ENCODE measurements at places on chromosomes 6 and 20.

GRCh38 chr6:113104541-113104940 is 752.6 kb upstream of the MARCKS start:
- DNase-seq, result no peak

DNA sequence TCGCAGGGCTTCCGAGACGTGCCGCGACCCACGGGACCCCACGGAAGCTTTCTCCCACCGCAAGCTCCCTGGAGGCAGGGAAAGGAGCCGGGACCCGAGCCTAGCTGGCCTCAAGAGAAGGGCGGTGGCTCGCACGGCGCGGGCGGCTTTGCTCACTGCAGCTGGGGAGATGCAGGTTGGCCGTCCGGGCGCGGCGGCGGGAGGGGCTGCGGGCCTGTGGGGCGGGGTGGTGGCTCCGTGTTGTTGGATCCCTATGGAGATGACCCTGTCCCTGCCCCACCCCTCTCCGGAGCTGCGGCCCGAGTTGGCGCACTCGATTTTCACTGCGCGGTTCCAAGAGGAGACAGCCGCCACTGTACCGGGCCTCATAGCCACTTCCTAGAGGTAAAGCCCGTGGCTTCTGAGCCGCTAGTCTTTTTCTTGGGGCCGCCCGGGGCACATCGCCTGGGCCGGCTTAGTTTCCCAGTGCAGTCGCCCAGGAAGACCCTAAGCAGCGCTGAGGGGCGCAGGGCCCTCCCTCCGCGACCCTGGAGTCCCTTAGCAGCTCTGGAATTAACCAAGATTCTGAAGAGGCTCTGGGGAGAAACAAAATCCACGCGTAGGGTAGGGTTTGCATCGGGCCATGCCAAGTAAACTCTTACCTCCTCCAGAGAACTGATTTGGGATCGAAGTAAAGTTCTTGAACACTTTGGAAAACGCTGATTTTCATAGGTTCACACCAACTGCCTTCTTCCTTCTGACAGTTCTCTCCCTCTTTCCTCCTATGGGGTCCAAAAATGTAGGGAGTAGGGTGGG is at the start of gene ECT2L:
Gene ECT2L (plus strand): TSS at position 279 of the 795 bp plus-strand sequence. CDS start 17,188 bp downstream, outside the sequence.
- DNase-seq, result peak; percentile 61

DNA sequence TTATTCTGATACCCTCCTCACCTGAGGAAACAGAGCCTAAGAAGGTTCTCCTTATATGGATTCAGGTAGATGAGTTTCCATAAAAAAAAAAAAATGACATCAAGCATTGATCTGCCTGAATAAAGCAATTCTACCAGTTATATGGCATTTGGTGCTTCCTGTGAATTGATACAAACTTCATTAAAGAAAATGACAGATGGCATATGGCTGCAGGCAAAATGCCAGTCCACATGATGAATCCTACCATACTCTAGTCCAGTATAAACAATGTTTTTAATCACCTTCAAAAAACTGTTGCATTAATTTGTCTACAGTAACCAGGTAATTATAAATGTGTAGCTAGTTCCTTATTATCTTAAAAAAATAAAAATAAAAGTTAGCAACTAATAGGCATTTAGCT is 559.2 kb upstream of the FLRT3 start:
- DNase-seq, result no peak

GRCh38 chr6:1594445-1595200 is 15.1 kb upstream of the FOXC1 start:
- DNase-seq, result no peak

GRCh38 chr6:35185302-35185681 is 28.5 kb upstream of the SCUBE3 start:
- no peak for DNase-seq

DNA sequence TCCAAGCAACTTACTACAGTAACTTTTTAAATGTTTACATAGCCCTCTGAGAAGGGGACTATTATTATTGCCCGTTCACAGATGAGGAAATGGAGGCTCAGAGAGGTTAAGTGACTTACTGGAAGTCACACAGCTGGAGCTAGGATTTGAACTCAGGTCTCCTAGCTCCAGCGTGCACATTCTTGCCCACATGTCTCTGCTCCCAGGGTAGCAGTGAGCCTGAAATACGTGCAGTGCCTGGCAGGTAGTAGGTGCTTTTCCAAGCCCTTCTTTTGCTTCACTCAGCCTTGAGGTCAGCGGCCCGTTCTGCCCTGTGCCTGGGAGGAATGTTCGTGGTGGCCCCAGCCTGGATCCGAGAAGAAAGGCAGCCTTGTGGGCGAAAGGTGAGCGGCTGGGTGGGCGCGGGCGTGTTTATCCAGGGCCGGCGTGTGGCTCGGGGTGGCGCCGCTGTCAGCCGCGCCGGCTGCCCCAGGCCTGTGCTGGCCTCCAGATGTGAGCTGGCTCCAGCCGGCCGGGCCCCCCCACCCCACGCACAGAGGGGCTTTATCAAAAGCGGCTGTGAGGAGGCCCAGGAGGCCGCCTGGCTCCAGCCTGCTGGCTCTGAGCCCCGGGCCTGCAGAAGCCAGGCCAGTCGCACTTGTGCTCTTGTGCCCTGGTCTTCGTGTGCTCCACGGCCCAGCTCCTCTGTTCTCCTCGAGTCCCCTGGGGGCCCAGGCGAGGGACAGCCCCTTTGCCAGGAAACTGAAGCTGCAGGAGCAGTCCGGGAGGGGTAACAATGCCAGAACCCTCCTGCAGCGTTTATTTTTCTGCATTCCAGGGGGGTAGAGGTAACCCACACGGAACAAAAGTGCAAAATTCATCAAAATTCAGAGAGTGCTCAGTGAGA is 58.1 kb downstream of the UBE2V1 start:
- DNase-seq, result no peak

GRCh38 chr20:18849131-18849530 is 35.5 kb downstream of the SCP2D1 start:
- no peak for DNase-seq

GRCh38 chr6:37491830-37492208 is 7.9 kb downstream of the CCDC167 start:
- no peak for DNase-seq

DNA sequence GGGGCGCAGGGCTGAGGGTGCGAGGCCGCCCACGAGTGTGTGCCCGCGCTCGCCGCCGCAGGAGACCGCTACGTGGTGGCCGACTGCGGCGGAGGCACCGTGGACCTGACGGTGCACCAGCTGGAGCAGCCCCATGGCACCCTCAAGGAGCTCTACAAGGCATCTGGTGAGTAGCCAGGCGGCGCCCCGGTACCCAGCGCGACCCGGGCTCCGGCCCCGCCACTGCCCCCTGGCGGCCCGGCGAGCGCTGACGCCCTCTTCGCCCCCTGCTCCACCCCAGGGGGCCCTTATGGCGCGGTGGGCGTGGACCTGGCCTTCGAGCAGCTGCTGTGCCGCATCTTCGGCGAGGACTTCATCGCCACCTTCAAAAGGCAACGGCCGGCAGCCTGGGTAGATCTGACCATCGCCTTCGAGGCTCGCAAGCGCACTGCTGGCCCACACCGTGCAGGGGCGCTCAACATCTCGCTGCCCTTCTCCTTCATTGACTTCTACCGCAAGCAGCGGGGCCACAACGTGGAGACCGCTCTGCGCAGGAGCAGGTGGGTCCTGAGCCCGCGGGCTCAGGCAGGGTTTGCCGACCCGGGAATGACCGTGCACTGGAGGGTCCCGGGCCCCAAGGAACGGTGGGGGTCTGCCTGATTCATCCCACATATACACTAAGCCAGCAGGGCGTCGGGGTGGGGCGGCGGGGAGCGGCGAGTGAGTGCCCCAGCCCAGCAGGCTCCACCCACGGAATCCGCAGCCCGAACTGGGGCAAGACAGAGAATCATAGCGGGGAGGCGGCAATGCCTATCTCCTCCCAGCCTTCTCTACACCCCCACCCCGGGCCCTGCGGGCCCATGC is 17.4 kb downstream of the HSPA12B start:
- DNase-seq, result peak; percentile 10

DNA sequence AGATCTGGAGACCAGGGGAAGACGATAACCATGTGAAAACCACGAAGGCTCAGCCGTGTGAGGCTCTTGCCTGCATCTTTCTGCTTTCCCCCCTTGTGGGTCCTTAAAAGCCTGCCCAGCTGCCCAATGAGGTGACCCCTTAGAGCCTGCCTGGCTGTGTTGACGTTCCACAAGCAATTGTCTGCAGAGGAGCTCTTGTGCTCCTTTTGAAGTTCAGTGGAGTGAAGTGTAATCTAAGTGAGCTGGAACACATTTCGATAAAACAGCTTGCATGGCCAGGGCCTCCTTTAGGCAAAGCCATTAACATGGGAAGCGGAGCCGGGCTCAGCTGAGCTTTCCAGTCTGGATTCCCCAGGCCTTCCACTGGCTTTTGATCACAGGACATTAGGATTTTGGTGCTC is 27.3 kb upstream of the TCP11 start:
- no peak for DNase-seq

- DNase-seq, result no peak
Observed at GRCh38 chr6:72740135-72740534, 118.3 kb downstream of the KCNQ5 start.

DNA sequence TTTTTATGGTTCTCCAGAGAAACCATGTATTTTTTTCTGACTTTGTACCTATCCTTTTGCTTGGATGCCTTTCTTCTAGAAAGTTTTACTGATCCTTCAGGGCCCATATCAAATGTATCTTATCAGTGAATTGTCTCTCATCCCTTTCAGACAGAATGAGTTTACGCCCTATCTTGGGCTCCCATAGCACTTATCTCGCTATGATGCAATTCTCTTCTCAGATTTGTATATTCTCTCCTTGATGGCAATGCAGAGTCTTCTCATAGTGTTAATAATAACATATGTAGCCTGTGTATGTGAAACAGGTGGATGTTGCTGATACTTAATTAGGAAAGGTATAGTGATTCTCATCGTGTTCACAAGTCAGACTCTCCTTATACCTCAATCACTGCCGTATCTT is 336.2 kb downstream of the UTRN start:
- no peak for DNase-seq

- no peak for DNase-seq
Observed at GRCh38 chr20:8780915-8781314, 288.0 kb upstream of the PLCB4 start.

- no peak for DNase-seq
Observed at GRCh38 chr6:36975231-36976006, 10.6 kb downstream of the MTCH1 start.

DNA sequence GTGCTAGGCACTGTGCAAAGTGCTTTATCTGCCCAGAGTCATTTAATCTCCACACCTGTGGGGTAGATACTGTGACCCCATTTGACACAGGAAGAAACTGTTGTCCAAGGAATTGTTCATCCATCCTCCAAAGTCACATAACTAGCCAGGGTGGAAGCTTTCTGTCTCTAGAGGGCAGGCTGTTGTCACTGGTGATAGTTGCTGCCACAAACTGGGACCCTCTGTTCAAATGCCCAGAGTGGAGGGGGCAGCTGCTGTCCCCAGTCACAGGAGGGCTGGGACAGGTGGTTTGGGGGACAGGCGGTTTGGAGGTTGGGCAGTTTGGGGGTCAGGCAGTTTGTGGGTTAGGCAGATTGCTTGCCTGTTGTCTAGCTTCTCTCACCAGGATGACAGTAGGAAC is 16.1 kb upstream of the TMEM242 start:
- DNase-seq, result no peak

DNA sequence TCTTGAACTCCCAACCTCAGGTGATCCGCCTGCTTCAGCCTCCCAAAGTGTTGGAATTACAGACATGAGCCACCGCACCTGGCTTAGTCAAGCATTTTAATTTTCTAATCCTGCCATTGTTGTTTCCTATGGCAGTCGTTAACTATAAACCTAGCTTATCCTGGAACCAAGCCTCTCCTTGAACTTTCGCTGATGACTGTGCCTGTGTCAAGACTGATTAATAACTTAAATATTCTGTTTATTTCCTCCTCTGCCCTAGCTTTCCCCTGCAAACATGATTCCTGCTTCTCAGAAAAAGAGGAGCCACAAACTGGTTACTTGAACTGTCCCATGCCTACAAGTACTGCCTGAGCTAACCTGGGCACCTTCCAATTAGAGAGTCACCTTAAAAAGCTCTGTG is 1.5 kb downstream of the VNN1 start:
- DNase-seq, result peak; percentile 2

- no peak for DNase-seq
Observed at GRCh38 chr6:6037179-6037578, 30.5 kb upstream of the NRN1 start.

- DNase-seq, result no peak
Observed at GRCh38 chr20:42945234-42945994, 244.3 kb downstream of the PTPRT start.

DNA sequence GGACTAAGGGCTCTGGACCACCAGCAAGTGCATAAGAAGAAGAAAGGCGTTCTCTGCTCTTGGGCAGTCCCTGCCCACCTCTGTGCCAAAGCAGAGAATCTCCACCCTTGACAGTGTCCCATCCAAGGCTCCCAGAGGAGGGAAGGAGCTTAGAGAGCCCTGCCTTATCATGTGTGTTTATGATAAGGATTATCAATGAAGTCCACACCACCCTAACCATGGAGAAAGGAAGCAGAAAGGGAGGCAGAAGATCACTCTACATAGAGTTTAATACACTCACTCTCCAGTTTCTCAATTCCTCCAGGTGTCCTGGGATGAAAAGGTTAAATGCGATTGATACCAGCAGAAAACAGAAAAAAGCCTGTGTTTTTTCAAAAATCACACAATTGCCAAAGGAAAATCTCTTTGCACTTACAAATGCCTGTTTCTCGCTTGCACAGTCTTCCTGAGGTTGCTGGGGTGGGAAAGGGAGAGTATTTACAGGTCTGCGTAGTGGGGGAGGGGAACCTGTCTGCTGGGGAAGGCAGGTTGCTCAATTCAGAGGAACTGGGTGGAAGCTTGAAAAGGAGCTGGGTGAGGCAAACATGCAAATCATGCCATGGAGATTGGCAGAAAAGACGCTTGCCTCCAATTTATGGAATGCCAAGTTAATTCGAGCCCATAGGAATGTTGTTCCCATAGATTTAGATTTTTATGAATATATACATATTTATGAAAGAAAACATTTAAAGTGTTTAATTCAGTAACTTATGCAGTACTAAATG is 104.0 kb downstream of the EYA2 start:
- DNase-seq, result no peak

- no peak for DNase-seq
Observed at GRCh38 chr6:14549304-14549770, 431.8 kb downstream of the CD83 start.

- DNase-seq, result no peak
Observed at GRCh38 chr20:57031867-57032355, 234.5 kb downstream of the BMP7 start.

DNA sequence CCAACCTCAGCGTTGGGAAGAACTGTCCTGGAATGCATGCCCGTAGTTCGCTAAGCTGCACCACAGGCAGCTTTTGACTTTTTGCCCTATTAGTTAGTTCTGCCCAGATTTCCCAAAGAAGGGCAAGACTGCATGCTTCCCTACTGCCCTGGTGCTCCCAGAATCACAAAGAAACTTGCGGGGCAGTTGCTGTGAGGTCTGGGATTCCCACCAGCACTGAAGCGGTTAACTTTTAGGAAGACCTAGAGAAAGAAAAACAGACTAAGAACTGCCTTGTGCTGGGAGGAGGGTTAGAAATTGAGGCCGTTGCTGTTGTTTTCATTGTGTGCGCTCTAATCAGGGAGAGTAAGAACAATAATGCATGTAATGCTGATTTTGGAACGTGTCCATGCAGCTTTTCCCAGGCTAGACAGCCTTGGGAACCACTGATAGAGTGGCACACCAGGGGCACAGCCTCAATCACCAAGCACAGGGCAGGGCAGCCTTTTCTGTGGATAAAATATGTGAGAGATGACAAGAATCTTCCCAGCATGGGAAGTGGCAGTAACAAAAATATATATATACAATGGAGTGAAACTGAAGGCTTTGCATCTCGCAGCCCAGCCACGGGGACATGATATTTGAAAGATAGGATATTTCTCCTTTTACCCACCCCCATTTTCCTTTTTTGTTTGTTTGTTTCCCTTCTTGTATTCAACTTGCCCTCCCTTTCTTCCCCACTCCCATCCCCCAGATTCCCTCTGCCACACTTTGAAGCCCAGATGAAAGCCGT is 137.7 kb upstream of the HEY2 start:
- DNase-seq, result peak; percentile 88

All from dermis blood vessel endothelial cell (primary cell).